ENCODE measurements at places on chromosomes 7 and 10.
A peak's percentile ranks its signal among the peaks of the same experiment; 100 is the strongest.

- no peak for DNase-seq
Observed at GRCh38 chr7:70700941-70701425, 431.0 kb upstream of the GALNT17 start.

GRCh38 chr7:122429926-122430325 lies 125.4 kb upstream of the FEZF1 start:
- DNase-seq, result no peak

GRCh38 chr10:119166118-119166500 lies 595 bp upstream of the SFXN4 start:
- DNase-seq, result no peak

GRCh38 chr7:67518580-67518979 lies 521.9 kb downstream of the TYW1 start:
- DNase-seq, result no peak

DNA sequence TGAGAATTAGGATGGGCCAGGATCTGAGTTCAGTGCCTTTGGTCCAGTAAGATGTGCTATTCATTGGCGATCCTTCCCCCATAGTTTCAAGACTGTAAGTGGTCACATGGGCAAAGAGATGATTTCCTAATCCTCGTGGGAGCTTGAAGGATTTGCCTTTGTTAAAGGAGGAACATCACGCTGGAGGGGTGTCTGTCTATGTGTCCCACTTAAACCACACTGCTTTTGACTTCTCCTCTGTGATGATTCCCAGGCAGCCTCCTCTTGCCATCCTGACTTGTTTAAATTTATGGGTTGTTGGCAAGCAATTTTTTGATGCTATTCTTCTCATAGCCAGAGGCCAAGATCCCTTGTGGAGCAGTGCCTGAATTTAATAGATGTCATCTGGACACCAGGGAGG lies 154.0 kb downstream of the TCF7L2 start:
- DNase-seq, result no peak

DNA sequence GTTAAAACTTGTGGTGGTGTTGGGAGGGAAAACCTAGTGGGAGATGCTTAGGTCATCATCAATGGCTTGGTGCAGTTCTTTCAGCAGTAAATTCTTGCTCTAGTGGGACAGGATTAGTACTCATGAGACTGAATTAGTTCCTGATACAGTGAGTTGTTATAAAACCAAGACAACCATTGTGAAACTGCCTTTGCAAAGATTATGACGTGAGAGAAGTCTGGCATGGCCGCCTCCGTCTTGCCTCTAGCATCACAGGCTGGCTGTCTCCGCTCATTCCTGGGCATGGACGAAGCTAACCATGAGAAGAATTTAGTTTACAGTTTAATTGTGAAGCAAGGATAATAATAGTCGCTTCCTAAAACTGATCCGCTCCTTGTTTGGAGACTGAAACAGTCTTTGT lies 186.4 kb downstream of the KIF20B start:
- no peak for DNase-seq

DNA sequence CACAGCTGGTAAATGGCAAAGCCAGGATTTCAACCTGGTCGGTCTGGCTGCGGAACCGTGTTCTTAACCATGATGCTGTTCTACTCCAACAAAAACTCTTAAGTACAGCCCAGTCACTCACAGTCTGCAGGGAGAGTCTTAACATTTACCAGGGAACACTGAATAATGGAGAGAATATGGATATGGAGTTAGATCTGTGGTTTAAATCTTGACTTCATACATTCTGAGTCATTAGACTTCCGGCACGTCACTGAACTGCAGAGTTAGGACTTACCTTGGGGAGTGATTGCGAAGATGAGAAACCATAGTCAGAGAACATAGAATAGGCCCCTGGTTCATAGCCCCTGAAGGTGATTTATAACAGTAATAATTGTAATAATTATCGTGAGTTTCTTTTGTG lies 61.7 kb downstream of the ADRA2A start:
- DNase-seq, result no peak

- DNase-seq, result peak; percentile 80
Observed at GRCh38 chr7:130943336-130943901, 209.4 kb upstream of the KLF14 start.

DNA sequence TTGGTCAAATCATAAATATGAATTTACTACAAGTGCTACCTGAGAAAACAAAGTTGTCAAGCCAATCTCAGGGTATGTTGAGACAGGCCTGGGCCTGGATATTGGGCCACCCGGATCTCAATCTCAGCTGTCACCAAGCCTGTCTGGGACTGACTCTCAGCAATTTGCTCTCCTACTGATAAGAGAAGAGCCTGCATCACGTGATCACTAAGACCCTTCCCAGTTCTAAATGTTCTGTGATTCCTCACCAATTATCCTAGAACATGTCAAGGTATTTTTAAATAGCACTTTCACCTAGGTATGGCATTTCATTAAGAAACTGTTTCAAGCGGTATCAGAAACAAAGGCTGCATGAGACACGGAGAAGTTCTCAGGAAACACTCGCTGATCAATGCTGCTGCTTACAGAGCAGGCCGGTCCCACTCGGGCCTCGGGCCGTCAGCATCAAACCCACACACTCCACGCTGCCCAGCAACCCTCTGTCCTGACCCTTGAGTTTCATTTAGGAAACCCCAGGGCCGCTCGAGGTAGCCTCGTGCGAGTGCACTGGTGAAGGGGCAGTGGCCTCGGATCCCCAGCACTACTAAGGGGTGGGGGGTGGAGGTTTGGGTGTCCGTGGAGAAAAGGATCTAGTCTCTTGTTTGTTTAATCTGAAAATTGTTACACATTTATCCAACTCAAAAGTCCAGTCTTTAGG lies 4.1 kb downstream of the KLF6 start:
- DNase-seq, result no peak

DNA sequence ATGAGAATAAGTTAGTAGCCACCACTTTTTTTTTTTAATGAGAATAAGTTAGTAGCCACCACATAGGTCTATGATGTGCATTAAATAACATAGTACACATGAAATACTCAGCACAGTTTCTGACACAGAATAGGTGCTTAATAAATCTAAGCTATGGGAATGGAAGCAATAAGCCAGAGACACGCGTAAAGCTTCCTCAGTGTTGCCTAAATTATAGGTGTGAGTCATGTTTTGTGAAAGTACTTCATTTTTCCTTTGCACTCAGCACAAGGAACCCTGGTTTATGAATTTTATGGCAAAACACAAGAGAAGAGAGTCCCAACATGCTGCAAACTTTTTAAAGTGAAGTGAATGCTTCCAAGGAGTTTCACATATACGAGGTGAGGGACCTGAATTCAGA lies 267.4 kb downstream of the RNLS start:
- DNase-seq, result no peak

- DNase-seq, result no peak
Observed at GRCh38 chr7:111958896-111959295, 247.3 kb downstream of the DOCK4 start.

GRCh38 chr7:25565949-25566348 lies 337.7 kb upstream of the NPVF start:
- peak; percentile 75 for DNase-seq

DNA sequence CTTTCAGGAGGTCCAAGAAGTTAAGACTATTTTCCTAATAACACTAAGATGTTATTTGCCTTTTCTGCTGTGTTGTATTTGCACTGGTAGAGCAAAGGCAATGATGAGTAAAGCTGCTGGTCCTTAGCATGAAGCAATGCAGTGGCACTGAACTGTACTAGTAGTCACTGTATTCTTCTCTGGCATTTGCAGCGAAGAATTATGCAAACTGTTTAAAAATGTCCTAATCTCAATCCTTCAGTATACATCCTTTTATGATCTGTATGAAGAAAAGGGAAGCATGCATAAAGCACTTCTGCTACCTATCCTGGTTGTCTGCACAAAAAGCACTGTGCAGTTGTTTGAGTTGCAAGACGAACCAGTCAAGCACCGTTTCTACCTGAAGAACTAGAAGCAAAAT lies 20.4 kb downstream of the IGF2BP3 start:
- DNase-seq, result no peak

DNA sequence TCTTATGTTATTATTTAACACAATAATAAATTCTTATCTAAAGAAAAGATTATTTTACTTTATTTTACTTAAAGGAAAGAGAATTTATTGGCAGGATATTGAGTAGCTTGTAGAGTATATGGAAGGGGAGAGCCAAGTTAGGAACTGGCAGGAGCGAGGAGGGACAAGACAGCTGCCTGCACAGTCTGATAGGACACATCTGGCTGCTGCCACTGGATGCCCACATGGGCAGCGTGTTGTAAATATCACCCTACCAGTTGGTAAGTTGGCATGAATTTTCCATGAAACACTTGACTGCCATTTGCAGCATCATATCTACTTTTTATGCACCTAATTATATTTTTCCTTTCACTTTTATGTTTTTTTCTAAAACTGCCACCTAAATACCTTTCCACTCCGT lies 19.6 kb downstream of the SRI start:
- DNase-seq, result no peak

DNA sequence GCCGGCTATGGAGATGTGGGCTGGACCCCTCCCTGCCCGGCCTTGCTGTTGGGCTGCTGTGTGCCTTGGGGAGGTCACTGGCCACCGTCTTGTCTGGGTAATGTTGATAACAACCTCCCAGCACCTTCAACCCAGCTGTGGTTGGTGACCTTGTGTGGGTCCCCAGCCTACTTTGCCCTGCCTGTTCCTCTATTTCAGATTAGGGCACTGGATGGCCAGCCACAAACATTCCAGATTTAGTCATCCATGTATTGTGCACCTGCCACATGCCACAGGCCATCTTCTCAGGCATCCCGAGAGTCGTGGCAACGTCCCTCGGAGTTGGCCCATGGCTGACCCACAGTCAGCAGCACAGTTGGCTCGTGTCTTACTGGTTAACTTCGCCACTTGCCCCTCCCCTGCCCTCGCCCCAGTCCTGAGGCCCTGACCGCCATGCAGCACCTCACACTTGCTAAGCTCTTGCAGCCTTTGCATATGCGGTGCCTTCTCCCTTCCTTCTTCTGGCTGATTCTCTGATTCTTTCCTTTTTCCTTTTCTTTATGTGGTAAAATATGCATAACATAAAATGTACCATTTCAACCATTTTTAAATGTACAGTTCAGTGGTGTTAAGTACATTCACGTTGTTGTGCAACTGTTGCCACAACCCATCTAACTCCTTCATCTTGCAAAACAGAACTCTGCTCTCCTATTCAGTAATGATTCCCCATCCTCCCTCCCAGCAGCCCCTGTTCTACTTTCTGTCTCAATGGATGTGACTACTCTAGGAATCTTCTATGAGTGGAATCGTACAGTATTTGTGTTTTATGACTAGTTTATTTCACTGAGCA lies 60.6 kb downstream of the PRF1 start:
- DNase-seq, result no peak

- no peak for DNase-seq
Observed at GRCh38 chr10:81876253-81877077, 1.5 kb downstream of the NRG3 start.

GRCh38 chr10:103983367-103983911 lies 16.5 kb downstream of the SLK start:
- DNase-seq, result no peak

DNA sequence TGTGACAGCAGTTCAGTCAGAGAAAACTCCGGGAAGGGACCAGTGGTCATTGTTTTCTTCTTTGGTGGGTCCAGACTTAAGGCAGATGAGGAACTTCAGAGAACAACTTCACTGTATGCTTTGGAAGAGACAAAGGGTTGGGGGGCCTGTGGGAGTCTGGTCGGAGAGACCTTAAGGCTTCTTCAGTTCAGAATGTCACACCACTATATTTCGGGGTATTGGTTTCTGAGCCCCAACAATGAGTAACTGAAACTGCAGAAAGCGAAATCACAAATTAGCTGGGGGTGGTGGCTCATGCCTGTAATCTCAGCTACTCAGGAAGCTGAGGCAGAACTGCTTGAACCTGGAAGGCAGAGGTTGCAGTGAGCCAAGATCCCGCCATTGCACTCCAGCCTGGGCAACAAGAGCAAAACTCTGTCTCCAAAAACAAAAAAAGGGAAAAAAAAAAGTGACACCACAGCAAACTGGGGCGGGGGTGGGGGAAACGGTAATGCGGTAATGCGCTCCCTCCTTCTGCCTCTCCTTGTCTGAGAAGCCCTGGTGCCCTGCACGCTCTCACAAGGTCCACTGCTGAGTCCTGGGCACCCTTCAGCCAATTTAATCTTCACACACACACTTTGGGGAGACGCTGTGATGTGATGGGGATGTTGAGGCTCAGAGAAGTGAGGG lies 2.2 kb upstream of the ADIRF start:
- no peak for DNase-seq

DNA sequence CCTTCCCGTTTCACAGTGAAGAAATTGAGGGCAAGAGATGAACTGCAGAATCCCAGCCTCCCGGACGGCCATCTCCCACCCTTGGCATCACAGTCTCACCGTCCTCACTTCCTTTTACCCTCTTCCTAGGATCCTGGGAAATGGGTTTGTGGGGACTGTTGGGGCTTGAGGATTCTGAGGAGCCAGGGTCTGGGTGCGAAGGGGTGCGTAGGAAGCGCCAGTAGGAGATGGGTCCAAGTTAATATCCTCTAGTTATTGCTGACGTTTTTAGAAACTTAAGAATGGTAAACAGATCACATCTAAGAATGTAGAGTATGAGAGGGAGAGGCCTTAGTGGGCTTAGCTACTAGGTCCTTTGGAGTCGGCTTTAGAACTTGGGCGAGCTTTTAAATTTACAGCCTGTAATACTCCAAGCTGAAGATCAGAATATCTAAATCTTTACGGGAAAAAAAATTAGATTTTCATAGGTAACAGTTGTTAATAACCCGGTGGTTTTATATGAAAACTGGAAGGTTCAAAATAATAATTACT lies 696 bp downstream of the MALSU1 start:
- DNase-seq, result peak; percentile 41

DNA sequence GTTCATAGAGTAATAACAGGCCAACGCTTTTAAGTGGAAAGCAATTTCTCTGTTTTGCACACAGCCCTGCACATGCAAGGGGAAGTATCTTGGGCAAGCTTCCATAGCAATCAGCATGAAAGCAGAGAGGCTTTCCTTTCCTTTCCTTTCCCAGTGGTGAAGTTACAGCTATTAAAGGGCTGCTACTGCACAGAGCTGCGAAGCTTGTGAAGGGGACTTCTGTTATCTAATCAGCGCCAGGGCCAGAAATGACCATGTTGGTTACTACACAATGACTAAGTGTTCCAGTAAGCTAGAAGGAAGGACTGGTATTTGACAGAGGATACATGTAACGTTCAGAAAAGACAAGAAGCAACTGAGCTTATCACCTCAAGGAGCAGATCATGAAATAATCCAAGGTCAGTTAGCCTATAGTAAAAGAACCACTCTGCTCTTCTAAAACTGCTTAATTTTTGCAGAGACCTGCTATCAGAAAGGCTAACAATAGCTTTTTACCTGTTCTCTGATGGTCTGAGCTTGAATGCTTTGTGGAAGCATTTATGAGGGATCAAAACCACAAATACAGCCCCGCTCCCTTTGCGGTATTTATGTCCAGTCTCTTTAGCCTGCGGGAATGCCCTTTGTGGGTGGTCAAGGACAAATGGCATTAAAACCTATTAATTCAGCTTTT lies 45.9 kb downstream of the SGMS1 start:
- no peak for DNase-seq

Data from ACHN (cell line).